NCI-H226 (cell line): ENCODE measurements at places on chromosomes 1 and 21.

DNA sequence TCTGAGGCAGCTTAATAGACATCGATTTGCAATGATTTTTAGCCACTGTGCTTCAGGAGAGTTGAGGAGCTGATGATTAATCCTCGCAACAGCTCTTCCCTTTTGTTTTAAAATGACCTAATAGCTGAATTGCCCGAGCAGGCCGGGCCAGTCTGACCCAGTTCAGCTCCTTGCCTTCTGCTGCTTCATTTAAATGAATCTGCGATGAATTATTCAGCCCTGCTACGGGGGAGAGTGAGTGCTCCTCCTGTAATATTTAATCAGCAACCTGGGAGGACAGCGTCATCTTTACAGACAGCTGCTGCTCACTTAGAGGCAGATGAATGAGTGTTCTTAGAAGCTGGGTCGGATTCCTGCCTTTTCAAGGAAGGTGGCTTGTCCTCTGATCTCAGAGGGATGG, 325.1 kb downstream of the CAMTA1 start:
- DNase-seq, result no peak

- no peak for DNase-seq
Observed at GRCh38 chr1:152018537-152018936, 18.3 kb downstream of the S100A11 start.

DNA sequence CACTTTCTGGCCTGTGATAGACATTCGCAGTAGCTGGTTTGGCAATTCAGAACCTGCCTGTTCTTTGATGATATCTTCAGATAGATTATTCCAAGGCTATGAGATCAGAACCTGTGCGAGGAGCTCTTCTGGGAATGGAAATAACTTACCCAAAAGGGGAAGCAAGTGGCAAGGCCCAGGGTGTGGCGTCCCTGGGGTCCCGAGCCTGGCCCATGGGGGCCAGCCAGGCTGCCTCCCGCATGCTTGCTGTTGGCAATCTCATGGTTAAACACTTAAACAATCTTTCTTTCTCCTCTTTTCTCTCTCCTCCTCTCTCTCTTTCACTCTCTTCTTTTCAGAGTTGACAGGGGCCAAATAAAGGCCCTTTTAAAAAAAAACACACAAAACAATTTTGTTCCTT, 108.1 kb downstream of the RNF220 start:
- no peak for DNase-seq

GRCh38 chr1:76086597-76086996, 12.1 kb downstream of the ST6GALNAC3 start:
- peak; percentile 55 for DNase-seq

GRCh38 chr1:240804475-240804874, 192.5 kb upstream of the GREM2 start:
- DNase-seq, result peak; percentile 65

- DNase-seq, result no peak
Observed at GRCh38 chr1:184050636-184051035, 894 bp upstream of the TSEN15 start.

DNA sequence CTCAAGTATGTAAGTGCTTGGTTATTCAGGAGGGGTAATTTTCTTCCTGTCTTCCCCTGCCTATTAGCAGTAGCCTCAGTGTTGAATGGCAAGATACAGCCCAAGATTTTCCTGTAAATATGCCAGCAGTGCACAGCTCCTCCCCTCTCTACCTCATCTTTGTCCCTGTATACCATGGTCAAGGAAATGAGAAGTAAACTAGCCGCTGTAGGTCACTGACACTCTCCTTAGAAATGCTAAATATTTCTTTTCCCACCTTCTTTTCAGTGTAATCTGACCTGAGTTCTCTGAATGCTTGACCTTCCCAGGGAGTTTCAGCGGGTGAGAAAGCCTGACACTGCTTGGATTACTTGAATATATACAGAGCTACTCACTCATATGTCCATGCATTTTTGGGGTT, 84.1 kb upstream of the ZNF326 start:
- DNase-seq, result peak; percentile 97

- DNase-seq, result no peak
Observed at GRCh38 chr1:44696789-44697345, 22.4 kb downstream of the ARMH1 start.

DNA sequence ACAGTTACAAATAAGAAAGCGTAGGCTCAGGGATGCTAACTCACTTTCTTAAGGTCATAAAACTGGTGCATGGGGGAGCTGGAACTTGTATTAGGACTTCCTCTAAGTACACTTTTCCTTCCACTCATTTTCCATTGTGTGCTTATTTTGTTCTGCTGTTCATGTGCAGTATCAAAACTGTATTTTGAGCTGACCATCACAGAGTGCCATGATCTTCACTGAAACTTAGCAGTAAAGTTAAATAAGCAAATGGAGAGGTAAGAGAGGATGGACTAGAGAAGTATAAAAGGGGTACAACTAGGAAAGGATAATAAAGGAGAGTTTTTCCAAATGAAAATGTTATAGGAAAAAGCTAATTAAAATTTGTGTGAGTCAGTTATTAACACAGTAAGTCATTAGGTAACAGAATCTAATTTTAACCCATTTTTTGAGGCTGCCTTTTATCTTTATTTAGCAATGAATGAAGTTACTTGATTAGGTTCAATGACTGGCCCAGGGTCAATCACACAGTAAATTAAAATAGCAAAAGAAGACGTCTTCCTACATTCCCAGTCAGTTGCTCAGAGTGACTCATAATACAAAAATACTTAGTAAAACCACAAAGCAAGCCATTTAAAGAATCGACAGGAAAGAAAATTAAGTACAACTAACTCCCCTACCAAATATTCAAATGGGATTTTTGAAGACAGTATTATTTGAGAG, 165.8 kb upstream of the C1orf105 start:
- peak; percentile 75 for DNase-seq

GRCh38 chr1:168845140-168845539, 116.1 kb upstream of the DPT start:
- no peak for DNase-seq

DNA sequence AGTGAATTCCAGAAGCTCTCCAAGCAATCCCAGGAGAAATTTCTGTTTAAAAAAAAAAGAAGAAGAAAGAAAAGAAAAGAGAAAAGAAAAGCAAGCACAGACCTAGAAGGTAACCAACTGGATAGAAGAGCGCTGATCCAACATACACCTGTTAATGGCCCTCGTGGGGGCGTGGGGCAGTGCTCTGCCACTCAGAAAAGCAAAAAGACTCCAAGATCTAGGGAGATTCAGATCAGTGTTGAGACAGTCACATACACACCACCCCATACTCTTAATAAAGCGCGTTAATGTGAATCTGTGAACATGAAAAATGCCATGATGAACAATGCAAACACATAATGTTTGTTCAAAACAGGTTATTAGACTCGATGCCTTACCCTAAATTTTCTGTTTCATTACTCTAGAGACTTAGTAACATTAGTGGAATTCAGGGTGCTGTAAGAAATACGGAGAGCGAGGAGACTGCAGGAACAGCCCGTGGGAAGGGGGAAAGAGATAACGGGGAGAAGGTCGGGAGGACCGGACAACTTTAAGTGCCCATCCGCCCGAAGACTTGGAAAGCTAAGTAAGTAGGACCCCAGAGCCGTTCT, 406 bp downstream of the NME7 start:
- no peak for DNase-seq

GRCh38 chr1:94925004-94925403, 1.9 kb downstream of the CNN3 start:
- peak; percentile 59 for DNase-seq

DNA sequence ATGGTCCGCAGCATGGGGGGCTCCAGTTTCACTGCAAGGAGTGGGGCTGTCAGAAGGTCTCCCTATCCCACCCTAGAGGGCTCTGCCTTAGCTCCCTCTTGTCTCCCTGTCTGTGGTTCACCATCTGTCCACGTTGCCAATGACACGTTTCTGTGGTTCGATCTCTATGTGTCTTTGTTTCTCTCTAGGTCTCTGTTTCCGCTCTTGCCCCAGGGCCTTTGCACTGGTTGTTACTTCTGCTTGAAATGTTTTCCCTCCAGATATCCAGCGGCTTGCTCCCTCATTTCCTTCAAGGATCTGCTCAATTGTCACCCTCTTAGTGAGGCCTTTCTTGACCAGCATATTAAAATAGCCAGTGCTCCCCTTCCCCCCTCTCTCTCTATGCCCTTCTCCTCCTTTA, 8.5 kb upstream of the MRPS15 start:
- DNase-seq, result no peak

DNA sequence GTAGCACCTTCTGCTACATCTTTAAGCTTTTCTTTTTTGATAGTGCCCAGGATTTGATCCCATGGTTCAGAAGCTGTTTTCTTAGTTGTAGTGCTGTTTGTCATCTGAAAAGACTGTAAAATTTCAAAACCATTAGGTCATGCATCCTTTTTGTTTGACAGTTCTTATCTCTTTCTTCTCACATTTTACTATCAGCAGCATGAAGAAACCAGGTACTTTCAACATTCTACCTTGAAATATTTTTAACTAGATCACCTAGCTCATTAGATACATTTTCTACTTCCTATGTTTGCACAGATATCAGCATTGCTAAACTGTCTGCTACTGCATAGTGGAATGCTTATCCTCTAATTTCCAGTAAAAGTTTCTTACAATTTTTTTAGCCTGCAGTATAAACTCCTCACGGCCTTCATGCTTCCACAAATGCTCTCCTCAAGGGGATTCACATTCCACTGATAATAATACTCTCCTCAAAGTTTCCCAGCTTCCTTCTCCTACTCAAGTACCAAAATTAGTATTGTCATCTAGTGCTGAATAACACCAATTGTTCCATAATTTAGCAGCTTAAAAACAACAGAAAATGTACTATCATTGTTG, 243.9 kb upstream of the ZRANB2 start:
- peak; percentile 68 for DNase-seq

DNA sequence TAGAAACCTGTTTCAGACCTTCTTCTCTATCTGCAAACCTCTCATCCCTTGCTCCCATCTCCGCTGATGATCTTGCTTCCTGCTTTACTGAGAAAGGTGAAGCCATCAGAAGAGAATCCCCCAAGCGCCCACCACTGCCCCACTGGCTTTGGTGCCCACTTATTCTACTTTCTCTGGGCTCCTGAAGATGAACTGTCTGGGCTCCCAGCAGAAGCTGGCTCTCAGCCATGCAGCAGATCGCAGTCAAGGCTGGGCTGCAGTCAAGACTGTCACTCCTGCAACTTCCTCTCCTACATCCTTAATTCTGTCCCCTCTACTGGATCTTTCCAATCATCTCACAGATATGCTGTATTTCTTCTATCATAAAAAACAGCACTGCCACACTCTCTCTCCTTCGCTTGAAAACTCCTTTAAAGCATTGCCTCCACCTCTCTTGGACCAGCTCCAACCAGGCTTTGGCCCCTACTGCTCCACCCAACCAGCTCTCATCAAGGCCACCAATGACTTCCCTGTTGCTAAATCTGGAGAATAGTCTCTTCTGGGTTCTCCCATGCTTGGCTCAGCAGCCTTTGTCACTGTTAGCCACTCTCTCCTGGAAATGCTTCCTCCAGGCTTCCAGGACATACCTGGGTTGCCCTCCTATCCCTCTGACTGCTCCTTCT, 25.8 kb downstream of the TRIM62 start:
- no peak for DNase-seq

- DNase-seq, result no peak
Observed at GRCh38 chr1:171805395-171806115, 24.1 kb downstream of the METTL13 start.

DNA sequence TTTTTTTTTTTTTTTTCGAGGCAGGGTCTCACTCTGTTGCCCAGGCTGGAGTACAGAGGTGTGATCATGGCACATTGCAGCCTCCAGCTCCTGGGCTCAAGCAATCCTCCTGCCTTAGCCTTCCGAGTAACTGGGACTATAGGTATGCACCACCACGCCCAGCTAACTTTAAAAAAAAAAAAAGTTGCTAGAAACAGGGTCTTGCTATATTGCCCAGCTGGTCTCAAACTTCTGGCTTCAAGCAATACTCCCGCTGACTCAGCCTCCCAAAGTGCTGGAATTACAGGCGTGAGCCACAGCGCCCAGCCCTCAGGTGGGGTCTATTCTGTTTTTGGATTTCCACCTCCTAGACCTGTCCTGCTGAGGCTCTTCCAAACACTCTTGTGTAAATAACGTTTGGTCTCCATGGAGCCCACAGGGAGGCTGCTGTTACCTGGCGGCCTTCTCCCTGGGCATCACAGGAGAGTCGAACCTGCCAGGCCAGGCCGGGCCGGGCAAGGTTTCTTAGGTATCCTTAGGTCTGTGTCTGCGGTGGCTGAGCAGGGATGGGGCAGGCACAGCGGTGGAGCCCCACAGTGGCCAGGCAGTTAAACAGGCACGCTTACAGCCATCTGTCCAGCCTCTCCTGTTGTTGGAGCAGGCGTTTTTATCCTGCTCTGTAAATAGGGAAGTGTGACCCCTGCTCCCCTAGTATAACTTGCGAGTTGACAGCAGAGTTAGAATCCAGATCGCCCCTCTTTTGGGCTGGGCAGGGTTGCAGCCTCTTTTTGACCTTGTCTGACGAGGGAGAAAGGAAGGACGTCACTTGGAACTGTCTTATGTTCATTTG, 18.8 kb downstream of the PLEKHM2 start:
- peak; percentile 7 for DNase-seq

DNA sequence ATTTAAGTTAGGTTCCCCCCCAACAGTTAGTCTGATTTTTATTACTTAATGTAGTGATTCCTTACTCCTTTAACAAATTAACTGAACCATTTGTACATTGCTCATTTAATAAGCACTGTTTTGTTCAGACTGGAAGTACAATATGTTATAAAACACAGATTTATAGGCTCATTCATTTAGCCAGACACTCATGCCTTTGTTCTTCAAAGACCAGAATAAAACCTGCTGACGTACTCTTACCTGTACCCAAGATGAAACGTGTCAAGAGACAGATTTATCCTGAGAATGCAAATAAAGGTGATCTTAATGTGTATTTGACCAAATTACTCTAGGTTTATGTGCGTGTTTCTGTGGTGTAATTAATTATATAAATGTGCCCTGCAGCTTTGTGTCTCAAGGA, 92.8 kb downstream of the INTS7 start:
- DNase-seq, result no peak

DNA sequence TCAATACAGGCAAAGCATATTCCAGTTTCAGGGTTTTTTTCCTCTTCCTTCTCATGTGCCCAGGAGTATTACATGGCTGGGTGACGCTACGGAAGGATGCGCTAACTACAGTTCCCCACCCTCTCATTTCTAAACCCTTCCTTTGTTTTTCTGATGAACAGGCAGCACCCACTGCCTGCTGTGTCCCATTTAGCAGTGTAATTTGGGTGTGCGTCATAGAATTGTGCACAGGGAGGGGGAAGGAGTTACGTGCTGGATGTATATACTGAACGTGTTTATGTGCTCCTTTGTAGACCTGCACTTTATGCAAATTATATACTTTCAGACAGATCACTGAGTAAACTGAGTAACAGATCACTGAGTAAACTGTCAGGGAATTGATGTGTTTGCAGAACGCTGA, 44.5 kb downstream of the ELAPOR1 start:
- DNase-seq, result no peak
